ENCODE measurements at places on chromosomes 6 and 20. TPM values are rescaled to one million over a fixed set of nuclear protein-coding genes. Genes with fewer than 3 reads are reported as not detected.

DNA sequence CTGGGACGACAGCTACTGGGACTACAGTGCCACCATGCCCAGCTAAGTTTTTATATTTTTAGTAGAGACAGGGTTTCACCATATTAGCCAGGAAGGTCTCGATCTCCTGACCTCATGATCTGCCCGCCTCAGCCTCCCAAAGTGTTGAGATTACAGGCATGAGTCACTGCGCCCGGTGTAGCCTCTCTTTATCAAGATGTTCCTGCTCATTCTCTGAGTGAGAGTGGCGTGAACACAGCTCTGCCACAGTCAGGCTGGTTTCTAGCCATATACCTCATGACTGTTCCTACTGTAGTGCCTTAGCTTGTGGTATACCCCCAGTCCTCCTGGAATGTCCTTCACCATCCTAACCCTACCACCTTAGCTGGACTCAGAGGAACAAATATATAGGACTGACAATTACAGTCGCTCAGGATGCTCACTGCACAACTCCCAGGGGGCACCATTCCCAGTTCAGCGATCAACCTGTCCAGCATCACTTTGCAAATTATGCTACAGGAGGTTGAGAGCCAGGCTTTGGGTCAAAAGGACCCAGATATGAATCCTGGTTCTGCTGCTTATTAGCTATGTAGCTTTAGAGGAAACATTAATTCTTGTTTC is 86.3 kb downstream of the CHMP4B start:
- H3K27me3 ChIP-seq: no peaks in the 10 kb centered on the region
- no peaks in the 10 kb centered on the region for H3K36me3 ChIP-seq
- H3K4me1 ChIP-seq: peaks cover 13% of the 10 kb centered on the region
- H3K4me3 ChIP-seq: no peak overlapping the region
- DNase-seq: no peak

GRCh38 chr6:6217855-6218758 is 102.4 kb downstream of the F13A1 start:
- no peak for DNase-seq
- no peak overlapping the region for H3K27ac ChIP-seq
- H3K27me3 ChIP-seq: no peaks in the 10 kb centered on the region
- no peak overlapping the region for H3K4me3 ChIP-seq

- H3K27me3 ChIP-seq: no peaks in the 10 kb centered on the region
- DNase-seq: no peak
- no peak overlapping the region for H3K27ac ChIP-seq
- no peak overlapping the region for H3K4me3 ChIP-seq
Observed at GRCh38 chr6:156701966-156702365, 75.2 kb upstream of the ARID1B start.

DNA sequence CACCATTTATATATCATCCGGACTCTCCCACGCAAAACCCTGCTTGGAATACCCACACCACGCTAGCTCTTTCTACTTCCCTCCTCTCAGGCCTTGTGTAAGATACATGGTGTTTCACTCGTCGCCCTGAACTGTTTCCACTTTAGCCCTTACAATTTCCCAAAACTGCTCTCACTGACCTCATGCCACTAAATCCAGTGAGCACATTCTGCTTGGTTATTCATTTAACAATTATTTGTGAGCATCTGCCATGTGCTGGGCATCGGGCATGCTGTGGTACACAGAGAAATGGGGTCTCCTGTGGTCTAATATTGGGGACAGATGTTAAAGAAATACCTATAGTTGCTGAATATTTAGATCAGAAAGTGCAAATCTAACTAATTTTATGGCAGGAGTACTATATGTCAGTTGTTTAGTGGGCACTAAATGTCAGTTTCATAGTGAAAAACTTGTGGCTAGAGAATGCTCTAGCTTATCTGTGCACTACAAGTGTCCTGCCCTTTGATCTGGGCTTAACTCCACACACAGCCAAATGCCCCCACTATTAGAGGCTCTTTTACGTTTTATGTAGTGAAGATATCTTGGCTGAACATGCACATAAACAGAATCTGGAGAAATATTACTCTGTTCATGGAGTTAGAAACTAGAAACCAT is 41.0 kb downstream of the PLEKHG1 start:
- H3K4me3 ChIP-seq: no peak overlapping the region
- no peaks in the 10 kb centered on the region for H3K27me3 ChIP-seq
- no peak overlapping the region for H3K27ac ChIP-seq
- no peaks in the 10 kb centered on the region for H3K4me1 ChIP-seq
- H3K36me3 ChIP-seq: no peaks in the 10 kb centered on the region
- DNase-seq: no peak

- no peaks in the 10 kb centered on the region for H3K4me1 ChIP-seq
- H3K4me3 ChIP-seq: no peak overlapping the region
- H3K27ac ChIP-seq: no peak overlapping the region
- no peaks in the 10 kb centered on the region for H3K36me3 ChIP-seq
Observed at GRCh38 chr6:146300521-146300920, 243.1 kb upstream of the RAB32 start.

DNA sequence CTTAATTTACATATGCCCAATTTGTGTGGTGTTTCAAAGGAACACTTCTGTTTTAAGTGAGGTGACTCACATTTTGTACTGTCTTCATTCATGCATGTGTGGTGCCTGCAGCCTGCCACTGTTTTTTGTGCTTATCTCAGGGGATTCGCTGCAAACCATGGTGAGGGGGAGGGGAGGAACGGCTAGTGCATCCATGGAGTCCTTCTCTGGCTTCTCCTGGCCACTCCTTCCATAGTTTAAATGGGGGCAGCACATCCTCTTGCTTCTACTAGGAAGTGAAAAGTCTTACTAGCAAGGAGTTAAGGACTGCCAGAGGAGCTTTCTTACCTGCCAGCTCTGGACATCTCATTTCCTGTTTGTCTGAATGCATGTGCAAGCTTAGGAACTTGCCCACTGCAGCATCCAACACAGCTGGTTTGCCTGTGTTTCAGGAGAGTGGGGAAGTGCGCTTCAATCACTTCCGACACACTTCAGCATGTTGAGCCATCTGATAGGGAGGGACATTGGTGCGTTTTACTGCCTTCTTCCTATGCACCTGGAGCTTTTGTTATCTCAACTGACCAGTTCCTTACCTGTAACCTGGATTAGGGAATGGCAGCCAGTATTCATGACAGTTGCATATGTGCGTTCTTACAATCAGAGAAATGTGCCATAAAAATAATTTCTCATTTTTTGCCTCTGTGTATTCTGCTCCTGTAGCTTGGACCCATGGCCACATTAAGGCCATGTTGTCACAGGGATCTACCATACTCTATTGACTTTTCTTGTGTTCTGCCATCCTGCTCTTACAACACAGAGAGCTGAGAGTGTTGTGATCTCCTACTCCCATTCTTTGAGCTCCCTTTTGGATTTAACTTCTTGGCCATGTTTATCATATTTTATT is 211.3 kb downstream of the ARID1B start:
- no peak for DNase-seq
- no peaks in the 10 kb centered on the region for H3K27me3 ChIP-seq
- peaks cover 13% of the 10 kb centered on the region for H3K4me1 ChIP-seq
- no peaks in the 10 kb centered on the region for H3K36me3 ChIP-seq
- no peak overlapping the region for H3K27ac ChIP-seq
- no peak overlapping the region for H3K4me3 ChIP-seq

GRCh38 chr6:140202964-140203515 is 828.6 kb upstream of the CITED2 start:
- no peak for DNase-seq
- no peak overlapping the region for H3K4me3 ChIP-seq
- H3K27ac ChIP-seq: no peak overlapping the region
- no peaks in the 10 kb centered on the region for H3K27me3 ChIP-seq

- H3K27me3 ChIP-seq: peaks cover 9% of the 10 kb centered on the region
- no peak overlapping the region for H3K27ac ChIP-seq
- peaks cover 3% of the 10 kb centered on the region for H3K4me1 ChIP-seq
Observed at GRCh38 chr6:136362421-136363356, 73.0 kb upstream of the BCLAF1 start.

Gene MAS1
- not detected for total RNA-seq

Gene TAGAP
- not detected for total RNA-seq

Measured in IMR-90 (cell line).